ENCODE measurements at places on chromosomes 1 and 21.

DNA sequence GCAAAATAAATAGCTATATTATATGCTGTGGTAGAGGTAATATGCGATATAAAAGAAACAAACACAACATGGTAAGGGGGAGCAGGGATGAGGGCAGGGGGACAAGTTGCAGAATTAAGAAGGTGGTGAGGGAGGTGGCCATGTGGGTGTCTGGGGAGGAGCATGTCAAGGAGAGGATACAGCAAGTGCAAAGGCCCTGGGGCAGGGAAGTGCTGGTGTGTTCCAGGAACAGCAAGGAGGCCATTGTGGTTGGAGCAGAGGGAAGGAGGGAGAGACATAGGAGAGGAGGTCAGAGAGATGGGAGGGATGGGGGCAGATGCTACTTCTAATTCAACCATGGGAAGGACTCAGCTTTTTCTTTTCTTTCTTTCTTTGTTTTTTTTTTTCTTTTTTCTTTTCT, 161.2 kb upstream of the IGSF21 start:
- ATAC-seq, result no peak

- no peak for ATAC-seq
These were observed 29.2 kb upstream of the ETV3 start for GRCh38 chr1:157167437-157167836.

- ATAC-seq, result no peak
These were observed 7.9 kb downstream of the WASF2 start for GRCh38 chr1:27481994-27482620.

GRCh38 chr1:183388735-183389134, 29.4 kb downstream of the NMNAT2 start:
- ATAC-seq, result peak; percentile 89

DNA sequence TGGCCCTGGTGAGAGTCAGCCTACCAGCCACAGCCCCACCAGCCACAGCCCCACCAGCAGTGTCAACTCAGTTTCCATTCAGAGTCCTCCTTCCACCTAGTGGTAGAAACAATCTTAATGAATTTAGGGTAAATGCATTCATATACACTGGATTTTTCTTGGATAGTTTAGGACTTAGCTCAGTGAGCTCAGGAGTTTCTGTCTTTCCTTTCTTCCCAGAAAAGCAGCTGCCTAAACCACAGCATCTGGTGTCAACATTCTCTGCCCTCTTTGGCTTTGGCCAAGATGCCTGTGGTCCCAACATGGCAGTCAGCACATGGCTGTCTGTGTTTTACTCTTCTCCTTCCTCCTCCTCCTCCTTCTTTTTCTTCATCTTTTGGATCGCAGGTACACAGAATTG, 94.0 kb downstream of the CLIC6 start:
- no peak for ATAC-seq

- ATAC-seq, result no peak
These were observed 2.0 kb upstream of the RAB7B start for GRCh38 chr1:206005234-206005633.

DNA sequence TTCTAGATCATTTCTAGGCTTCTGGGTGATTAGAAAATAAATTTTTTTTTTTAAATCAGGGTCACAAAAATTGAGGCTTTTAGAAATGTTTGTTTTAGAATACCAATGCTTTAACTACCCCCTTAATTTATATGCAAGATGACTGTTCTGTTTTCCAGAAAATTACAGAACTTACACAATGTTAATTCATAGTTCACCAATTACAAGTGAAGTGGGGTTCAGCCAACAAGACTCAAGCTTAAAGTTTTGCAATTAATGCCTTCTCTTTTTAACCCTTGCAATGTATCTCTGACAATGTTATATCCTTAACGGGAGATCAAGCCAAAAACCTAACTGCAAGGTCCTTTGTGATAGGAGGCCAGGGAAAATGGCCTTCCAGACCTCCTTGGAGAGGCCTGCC, 5.6 kb downstream of the PRELP start:
- ATAC-seq, result no peak

DNA sequence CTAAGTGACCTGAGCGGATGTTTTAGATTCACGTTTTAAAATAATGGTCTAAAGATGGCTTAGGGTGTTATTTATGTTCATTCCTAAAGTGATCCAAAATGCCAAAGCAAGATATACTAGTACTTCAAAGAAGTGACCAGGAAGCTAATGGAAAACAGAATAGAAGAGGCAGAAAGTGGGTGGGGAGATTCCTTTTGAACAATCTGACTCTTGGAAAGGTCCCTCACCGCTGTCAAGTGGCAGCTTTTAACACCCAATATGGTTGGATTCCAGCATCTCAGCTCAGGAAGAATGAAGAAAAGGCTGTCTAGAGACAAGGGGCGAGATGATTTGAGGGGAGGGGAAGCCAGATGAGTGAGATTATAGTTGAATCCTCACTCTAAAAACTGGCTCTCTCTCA, 90.3 kb downstream of the SCMH1 start:
- ATAC-seq, result no peak

- ATAC-seq, result no peak
These were observed 63.3 kb downstream of the LRRC40 start for GRCh38 chr1:70142075-70142474.

GRCh38 chr1:101301446-101302057, 64.7 kb downstream of the S1PR1 start:
- no peak for ATAC-seq

- ATAC-seq, result peak; percentile 66
These were observed 236.2 kb downstream of the NFIA start for GRCh38 chr1:61318319-61319125.

GRCh38 chr1:97204468-97204867, 482.9 kb downstream of the PTBP2 start:
- peak; percentile 80 for ATAC-seq

DNA sequence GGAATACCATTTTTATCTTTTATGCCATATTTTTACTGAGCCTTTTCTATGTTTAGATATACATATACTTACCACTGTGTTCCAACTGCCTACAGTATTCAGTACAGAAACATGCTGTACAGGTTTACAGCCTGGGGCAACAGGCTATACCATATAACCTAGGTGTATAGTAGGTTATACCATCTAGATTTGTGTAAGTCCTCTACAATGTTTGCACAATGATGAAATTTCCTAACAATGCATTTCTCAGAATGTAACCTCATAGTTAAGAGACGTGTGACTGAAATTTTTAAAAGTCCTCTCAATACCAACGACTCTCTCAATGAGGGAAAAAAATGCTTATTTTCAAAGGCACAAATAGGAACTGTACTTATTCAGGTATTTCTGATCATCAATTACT, 21.7 kb downstream of the INTS7 start:
- ATAC-seq, result no peak

GRCh38 chr1:200653022-200653462, 16.7 kb downstream of the DDX59 start:
- ATAC-seq, result no peak

GRCh38 chr1:187264995-187265602, 436.4 kb downstream of the PLA2G4A start:
- ATAC-seq, result peak; percentile 86

DNA sequence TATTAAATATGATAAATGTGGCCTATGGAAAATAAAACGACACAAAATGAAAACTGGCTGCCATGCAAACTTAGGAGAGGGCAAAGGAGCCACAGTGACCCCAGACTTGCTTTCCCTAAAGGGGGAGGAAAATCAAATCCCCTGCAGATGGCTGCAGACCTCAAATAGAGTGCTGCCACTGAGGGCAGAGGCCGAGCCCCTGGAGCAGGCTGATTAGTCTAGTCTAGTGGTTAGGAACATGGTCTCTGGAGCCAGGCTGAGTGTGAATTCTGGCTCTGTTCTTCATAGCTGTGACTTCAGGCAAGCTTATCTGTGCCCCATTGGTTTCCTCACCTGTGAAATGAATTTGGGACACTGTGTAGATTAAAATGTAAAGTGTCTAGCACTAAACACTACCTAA, 60.8 kb downstream of the ITPKB start:
- ATAC-seq, result no peak

DNA sequence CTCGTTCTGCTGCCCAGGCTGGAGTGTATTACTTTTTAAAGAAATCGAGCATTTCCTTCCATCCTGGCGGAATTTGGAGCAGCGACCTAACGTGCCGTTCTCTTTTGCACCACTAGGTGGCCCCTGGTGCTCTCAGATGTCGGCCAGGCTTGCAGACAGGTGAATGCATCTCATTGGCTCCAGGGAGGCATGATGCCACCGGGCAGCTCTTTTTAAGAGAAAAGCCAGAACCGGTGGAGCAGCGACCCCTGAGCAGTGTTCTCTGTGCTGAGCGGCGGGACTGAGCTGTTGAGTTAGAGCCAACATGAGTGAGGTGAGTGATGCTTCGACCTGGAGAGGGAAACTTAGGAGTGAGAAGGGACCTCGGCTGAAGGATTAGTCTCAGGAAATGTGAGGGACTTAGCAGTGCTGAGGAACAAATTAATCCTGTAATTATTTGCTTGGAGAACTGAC, at the start of gene PCP4:
Gene PCP4, plus strand, starts transcription at position 241 of the 453 bp plus-strand sequence. Its CDS starts 64 bp downstream, at position 305.
- ATAC-seq, result peak; percentile 27

DNA sequence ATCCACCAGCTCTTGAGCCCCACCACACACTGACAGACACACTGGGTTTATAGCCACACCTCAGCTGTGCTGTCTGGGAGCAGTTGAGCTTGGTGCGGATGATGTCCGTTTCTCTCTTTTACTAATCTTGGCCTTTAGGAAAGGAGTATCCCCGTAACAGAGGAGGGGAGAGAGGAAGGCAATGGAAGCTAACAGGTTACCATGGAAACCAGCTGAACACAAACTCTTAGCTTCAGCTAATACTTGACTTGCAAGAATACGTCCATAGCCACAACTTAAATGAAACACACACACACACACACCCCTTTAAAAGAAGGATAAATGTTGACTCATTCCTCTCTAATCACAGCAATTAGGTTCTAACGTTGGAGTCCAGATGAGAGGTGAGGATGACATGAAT, 28.0 kb upstream of the LRRN2 start:
- ATAC-seq, result peak; percentile 32

GRCh38 chr1:101239095-101240040, 2.5 kb downstream of the S1PR1 start:
- ATAC-seq, result no peak

GRCh38 chr21:15415541-15416261, 314.1 kb upstream of the USP25 start:
- no peak for ATAC-seq

DNA sequence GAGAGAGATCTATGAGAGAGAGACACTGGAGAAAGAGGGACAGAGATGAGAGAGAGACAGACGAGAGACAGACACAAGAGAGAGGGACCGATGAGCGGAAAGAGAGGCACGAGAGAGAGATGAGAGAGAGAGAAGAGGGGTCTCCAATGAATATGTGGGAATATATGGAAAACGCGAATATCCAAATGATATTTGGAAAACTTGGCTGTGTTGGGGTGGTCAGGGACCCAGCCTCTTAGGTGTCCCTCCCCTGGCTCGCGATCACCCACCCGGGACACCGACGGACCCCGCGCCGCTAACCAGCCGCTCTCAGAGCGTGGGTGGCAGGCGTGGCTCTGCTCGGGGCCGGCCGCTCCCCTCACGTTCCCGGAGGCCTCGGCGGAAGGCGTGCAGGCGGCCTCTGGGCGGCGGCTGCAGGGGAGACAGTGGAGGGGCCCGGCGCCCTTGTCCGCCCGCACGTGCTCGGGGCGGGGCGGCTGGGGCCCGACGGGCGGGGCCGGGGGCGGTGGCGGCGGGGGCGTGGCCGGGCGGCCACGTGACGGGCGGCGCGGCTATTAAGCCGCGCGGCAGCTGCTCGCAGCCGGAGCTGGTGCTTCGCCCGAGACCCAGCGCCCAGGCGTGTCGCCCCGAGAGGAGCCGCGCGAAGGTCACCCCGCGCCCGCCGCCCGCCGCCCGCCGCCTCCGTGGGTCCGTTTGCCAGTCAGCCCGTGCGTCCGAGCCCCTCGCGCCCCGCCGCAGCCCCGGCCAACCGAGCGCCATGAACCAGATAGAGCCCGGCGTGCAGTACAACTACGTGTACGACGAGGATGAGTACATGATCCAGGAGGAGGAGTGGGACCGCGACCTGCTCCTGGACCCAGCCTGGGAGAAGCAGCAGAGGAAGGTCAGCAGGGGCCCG, at the start of gene ACTN2:
Gene ACTN2, plus strand, starts transcription at position 583 of the 898 bp plus-strand sequence. Its CDS starts 175 bp downstream, at position 758.
- ATAC-seq, result peak; percentile 91

DNA sequence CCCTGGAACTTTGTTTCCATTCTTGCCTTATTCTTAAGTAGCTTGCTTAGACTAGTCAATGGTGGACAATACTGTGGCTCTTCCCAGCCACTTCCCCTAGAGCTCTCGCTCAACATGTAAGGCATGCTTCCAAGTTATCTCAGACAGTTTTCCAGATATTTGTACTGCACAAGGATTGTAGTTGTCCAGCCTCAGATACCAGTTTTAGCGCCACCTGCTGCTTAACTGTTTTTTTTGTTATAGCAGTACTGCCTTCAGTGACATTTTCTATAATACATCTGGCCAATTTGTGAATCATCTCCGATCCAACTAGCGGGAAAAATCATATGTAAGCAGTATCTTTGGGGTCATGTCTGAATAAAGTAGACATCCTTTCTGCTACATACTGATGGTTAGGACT, 346.7 kb upstream of the ADGRL4 start:
- ATAC-seq, result no peak

GRCh38 chr1:54994355-54994990, 4.3 kb upstream of the BSND start:
- no peak for ATAC-seq

- ATAC-seq, result no peak
These were observed 14.9 kb downstream of the COLGALT2 start for GRCh38 chr1:184022668-184023067.

All from motor neuron (in vitro differentiated cells).